GM04503 (cell line): ENCODE measurements at places on chromosomes 6 and 20.

GRCh38 chr6:37743926-37744325 lies 46.2 kb upstream of the MDGA1 start:
- no peak for DNase-seq

GRCh38 chr20:13331536-13331935 lies 110.5 kb downstream of the ISM1 start:
- no peak for DNase-seq

DNA sequence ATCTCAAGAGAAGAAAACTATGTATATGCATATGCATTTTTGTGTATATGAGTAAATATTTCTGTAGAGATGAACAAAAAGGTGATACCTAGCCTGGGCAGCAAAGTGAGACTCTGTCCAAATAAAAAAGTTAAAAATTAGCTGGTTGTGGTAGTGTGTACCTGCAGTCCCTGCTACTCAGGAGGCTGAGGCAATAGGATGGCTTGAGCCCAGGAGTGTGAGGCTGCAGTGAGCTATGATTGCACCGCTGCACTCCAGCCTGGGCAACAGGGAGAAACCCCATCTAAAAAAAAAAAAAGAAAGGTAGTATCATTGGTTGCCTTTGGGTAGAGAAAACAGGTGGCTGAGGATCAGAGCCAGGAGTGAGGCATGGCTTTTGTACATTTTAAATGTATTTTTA lies 50.9 kb downstream of the KLHL31 start:
- no peak for DNase-seq

DNA sequence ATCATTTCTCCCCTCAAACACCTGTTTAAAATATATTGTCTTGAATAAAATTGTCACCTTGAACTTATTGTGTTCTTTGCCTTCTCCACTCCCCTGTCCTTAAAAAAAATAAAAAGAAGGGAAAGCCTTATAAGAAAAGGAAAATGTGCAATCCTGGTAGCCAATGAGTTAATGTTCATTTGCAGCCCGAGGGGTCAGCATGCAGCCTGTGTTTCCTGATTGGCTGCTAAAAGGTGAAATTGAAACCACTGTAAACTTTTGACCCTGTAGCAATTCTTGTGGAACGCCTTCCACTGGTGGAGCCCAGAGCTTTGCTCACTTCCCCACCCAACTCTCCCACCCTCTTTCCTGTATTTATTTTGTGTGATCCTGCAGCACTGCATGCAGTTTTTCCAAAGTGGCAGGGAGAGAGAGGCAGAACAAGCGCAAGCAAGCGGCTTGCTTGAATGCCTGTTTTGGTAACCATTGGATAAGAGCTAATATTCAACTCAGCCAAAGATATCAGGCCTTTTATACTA lies 74.9 kb downstream of the NCOA3 start:
- DNase-seq, result no peak

- DNase-seq, result no peak
Measured at GRCh38 chr6:161422710-161423680, 149.1 kb upstream of the AGPAT4 start.

DNA sequence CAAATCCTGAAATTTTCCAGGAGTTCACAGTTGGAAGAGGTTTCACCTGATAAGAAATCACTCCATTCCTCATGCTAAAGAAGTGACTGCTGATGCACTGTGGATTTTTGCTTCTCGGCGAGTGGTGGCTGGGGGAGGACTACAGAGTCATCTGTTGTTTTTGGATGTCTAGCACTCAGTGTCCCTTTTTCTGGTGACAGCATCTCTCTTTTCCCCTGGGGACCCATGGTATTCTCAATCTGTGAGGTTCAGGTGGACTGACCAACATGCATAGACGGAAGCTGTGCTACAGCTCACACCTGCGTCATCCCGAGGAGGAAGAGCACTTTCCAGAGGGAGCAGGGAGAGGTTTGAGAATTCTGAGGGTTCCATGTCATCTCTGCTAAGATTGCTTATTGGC lies 42.7 kb upstream of the ZNF831 start:
- no peak for DNase-seq

DNA sequence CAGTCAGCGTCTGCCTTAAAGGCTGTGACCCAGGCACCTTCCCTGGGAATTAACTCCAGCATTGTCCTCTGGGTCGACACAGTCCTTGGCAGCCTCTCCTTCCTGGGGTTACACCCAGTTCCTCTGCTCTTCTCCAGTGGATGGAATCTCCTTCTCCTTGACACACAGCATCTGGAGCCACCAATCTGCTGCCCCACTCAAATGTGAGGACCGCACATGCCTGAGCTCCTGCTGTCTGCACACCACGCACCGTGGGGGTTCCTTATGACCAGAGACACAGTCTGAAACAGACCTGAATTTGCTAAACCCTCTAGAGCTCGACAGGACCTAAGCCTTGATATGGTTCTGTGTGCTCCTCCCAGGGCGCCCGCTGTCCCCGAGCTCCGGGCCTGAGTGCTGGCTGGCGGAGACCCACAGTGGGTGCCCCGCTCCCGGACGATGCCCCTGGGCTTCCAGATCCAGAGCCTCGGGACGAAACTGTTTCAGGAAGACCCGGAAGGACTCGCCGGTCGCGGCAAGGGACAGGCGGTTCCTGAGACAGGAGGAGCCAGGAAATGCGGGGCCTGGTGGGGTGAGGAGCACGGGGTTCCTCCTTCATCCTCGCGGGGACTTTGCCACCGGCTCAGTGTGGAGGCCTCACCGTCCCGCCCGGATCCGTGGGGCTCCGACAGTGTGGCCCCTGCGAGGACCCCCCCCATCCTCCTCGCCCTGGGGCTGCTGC lies 2.5 kb upstream of the RAET1G start:
- no peak for DNase-seq

DNA sequence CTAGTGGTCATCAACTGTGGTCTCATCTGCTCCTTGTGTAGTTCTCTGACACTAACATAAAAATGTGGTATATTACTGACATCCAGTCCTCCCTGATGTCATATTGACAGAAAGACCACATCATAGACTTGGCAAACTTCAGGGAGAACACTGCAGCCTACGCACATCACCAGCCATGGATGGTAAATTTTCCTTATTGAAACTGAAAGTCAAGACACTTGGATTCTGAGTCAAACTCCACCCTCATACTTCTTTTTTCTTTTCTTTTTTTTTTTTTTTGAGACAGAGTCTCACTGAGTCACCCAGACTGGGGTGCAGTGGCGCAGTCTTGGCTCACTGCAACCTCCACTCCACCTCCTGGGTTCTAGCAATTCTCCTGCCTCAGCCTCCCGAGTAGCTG lies 25.4 kb downstream of the NDRG3 start:
- DNase-seq, result no peak

- DNase-seq, result no peak
Measured at GRCh38 chr6:11188161-11188915, 44.1 kb downstream of the NEDD9 start.

- no peak for DNase-seq
Measured at GRCh38 chr6:29961966-29962365, 19.6 kb downstream of the HLA-A start.

GRCh38 chr6:169960003-169960344 lies 208.6 kb downstream of the ERMARD start:
- no peak for DNase-seq

- peak; percentile 44 for DNase-seq
Measured at GRCh38 chr6:56772737-56773184, 130.1 kb upstream of the DST start.

DNA sequence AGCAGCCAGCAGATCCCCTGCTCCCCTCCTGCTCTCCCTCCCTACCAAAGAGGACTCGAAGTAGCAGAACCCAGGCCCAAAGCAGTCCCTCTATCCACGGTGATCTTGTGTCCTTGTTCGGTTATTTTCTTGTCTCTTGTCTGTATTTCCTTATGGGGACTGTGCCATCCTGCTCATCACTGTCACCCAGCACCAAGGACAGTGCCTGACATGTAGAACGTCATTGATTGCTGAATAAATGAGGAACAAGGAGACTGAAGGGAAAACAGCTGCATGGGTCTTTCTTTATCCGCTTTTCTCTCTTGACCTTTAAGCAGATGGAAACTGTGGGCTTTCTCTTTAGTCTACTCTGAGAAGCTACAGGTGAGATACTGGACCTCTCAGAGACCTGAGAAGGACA lies 29.4 kb upstream of the ZNF831 start:
- DNase-seq, result no peak

DNA sequence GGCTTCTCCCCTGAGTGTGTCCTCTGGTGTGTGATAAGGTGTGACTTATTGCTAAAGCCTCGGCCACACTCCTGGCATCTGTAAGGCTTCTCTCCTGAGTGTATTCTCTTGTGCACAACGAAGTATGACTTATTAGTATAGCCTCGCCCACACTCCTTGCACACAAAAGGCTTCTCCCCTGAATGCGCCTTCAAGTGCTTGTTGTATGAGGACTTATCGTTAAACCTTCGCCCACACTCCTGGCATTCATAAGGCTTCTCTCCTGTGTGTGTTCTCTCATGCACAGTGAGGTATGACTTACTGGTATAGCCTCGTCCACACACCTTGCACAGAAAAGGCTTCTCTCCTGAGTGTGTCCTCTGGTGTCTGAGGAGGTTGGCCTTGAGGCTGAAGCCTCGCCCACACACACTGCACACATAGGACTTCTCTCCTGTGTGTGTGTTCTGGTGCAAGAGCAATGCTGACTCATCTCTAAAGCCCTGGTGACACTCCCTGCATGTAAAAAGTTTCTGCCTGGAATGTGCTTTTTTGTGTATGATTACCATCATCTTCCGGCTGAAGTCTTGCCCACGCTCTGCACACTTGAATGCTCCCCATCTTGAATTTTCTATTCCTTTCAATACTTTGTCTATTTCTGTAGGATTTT lies 20.4 kb downstream of the ZNF337 start:
- DNase-seq, result peak; percentile 33

DNA sequence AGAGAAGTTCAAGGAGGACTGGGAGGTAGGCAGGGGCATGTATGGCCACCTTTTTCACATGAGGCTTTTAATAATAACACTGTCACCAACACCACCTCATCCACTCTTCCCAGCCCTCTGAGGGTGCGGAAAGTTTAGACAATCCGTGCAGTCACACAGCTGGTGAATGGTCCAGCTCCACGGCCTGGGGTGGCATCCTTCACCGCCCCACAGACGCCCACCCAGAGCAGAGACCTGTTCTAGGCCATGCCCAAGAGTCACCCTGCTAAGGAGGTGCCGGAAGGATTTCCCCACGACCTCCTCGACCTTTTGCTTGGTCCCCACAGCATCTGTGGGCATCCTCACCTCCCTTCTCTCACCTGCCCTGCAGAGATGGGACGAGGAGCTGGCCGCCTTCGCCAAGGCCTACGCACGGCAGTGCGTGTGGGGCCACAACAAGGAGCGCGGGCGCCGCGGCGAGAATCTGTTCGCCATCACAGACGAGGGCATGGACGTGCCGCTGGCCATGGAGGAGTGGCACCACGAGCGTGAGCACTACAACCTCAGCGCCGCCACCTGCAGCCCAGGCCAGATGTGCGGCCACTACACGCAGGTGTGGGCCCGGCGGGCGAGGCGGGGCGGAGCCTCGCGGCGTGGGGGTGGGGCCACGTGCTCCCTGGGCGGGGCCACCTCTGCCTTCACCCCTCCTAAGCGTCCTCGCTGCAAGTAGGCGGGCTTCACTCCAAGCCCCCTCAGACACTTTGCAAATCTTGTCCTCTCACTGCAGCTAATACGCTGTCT lies 4.4 kb downstream of the PI16 start:
- no peak for DNase-seq

- no peak for DNase-seq
Measured at GRCh38 chr20:23120936-23121750, 35.0 kb upstream of the CD93 start.

DNA sequence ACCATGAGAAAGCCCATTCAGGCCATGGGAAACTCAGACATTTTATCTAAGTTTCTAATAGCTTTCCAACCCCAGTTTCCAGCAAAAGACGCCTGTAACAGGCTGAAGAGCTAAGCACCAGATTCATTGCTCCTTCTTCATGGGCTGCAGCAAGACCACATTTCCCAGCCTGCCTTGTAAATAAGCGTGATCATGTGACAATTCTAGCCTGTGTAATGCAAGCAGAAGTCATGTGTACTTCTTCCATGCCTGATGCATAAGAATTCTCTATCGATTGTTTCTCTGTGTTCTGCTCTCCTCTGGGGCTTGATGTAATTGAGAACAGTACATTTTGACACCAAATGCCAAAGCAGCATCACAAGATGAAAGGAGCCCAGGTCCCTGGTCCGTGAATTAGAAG lies 6.8 kb downstream of the PCSK2 start:
- no peak for DNase-seq

- DNase-seq, result peak; percentile 20
Measured at GRCh38 chr20:63636752-63637628, 10.1 kb upstream of the GMEB2 start.

- peak; percentile 61 for DNase-seq
Measured at GRCh38 chr6:52417675-52418111, 2.4 kb upstream of the EFHC1 start.

DNA sequence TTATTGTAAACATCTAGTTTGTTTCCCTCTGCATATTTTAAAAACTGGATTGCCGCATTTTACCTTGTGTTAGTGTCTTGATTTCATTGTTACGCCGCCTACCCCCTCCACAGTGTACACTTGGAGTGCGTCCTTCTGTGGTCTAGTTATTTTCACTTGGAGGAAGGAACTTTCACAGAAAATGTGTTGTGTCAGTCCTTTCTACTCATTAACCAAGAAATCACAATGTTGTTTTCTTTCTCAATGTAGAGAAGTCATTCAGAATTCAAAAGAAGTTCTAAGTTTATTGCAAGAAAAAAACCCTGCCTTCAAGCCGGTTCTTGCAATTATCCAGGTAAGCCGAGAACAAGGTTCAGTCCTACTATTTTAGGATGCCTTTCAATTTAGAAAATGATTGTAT lies 10.3 kb downstream of the MTHFD1L start:
- no peak for DNase-seq

DNA sequence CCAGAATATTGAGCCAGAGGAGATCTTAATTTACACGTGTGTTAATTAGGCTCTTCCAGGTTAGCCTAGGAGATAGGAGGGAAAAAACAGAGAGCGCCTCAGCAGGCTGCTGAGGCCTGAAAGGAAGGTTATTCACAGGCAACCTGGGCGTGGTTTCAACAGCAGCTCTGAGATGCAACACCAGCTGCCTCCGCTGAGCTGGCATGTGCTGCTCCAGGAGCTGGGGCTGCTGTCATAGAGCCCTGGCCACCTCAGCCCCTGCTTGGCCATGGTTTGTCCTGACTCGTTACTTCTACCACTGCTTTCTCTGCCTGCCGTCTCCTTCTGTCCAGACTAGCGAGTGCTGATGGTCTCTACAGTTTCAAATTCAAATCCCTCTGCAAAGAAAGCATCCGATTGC lies 32.4 kb upstream of the RPP40 start:
- no peak for DNase-seq

GRCh38 chr20:50318710-50319109 lies 128.1 kb downstream of the CEBPB start:
- no peak for DNase-seq

GRCh38 chr6:29943053-29943966 lies 978 bp downstream of the HLA-A start:
- DNase-seq, result no peak

- no peak for DNase-seq
Measured at GRCh38 chr6:134002821-134003220, 49.6 kb downstream of the SLC2A12 start.

GRCh38 chr6:168525114-168525513 lies 84.1 kb downstream of the SMOC2 start:
- DNase-seq, result no peak

GRCh38 chr6:54335871-54336270 lies 27.6 kb downstream of the TINAG start:
- peak; percentile 90 for DNase-seq
